Stimulated activated naive CD4-positive, alpha-beta T cell (primary cell): ENCODE measurements at places on chromosomes 4 and X.

GRCh38 chr4:43855283-43855682, 593.3 kb downstream of the KCTD8 start:
- DNase-seq: no peak

DNA sequence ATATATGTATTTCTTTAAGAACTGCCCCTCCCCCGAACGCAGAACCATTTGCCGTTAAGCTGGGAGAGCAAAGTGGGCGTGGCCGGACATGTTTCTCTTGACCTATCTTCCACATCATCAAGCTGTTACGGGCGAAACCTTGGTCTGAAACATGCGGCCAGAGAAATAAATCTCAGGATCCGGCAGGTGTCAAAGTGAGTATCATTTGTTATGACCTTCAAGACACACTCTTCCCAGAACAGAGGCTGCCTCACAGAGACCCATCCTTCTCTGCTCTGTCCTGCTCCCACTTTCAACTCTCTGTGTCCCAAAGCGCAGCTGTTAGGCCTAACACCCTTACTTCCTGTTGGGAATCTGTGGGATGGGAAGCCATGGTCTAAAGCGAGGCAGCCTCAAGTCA, at the start of gene MAGEB18:
TSS of gene MAGEB18 (plus strand) at position 70 of the 400 bp plus-strand sequence. CDS start 643 bp downstream, outside the sequence.
- no peak for DNase-seq

- DNase-seq: no peak
Observed at GRCh38 chrX:109848461-109849050, 115.5 kb upstream of the ACSL4 start.

DNA sequence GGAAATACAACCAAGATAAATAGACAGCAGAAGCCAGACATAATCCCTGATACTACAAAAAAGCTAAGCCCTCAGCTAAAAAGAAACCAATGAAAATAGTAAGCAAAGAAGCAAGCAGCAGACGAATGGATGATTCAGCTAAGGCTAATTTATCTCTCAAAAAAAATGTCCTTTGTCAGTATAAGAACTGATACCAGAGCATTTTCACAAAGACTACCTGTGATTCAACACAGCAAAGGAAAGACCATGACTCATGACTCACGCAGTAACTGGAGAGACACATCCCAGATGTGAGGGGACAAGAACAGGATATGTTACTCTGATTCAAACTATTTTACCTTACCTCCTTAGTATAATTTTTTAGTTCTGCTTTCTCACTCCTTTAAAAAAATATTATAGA, 22.7 kb upstream of the TMPRSS11F start:
- DNase-seq: no peak

GRCh38 chr4:77854431-77855111, 8.1 kb upstream of the MRPL1 start:
- DNase-seq: peak; percentile 72

DNA sequence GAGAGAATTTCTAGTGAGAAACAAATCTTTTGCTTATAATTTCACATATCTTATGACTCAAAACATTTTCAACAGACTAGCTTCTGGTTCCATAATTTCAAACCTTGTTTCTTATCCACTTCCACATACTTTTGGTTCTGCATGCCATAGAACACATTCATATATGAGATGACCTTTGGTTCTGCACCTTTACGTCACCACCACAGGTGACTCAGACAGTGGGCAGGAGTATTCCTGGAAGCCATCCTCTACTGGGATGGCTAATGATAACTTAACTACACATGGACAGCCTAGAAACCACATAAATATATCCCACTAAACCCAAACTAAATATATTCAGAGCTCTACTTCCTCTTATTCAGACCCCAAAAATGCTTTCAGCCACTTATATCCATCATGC, 133.3 kb downstream of the DCK start:
- DNase-seq: no peak

- no peak for DNase-seq
Observed at GRCh38 chrX:151742311-151742710, 7.8 kb downstream of the CNGA2 start.

DNA sequence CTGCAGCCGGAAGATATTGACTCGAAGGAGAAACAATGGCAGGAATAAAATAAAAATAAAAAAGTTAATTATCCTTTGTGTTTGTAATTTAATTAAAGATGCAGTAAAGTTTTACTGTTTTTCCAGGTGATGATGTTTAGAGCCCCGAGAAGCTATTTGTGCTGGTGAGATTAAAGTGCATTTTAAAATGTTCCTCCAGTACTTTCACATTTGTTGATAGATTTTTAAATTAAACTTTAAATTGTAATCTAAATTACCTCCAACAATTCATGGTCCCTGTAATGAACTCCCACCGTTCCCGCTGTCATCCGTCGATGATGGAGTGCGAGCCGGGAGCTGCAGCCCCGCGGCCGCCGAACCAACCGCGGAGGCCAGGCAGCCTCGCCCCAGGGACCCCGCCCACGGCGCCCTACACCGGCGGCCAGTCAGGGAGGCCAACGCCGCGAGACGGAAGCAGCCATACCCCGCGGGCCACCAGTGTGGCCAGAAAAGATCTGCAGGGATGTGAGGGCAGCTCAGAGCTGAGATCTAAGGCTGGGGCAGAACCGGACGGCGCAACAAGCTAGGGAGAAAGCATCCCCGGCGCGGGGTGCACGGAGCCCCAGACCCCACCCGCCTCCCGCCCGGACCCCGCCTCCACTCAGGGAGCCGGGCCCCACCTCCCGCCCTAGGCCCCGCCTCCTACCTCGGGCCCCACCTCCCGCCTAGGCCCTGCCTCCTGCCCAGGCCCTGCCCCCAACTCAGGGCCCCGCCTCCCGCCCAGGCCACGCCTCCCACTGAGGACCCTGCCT, 104.0 kb downstream of the FAM53A start:
- DNase-seq: peak; percentile 98

DNA sequence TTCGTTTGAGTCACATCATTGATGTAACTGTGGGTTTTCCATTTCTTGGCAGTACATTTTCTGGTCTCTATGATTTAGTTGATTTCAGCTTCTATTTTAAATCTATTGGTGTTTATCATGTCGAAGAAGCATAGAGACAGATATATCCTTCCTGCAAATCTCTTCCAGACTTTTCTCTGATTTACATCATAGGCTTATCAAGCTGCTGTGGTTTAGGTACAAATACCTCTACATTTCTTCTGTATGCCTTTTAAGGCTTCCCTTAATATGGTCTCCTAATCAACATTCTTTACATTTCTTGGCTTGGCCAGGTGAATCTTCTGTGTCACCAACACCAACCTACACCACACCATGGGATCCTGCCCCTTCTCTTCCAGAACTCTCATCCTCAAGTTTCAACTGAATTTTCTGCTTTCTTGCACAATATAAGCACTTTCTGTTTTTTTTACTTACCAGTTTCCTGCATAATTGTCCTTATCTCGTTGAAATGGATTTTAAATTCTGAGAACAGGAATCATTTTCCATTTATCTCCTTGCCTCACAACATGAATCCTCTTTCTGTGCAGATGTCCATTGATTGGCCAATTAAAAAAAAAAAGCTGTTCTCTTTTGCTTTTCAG, 626.9 kb downstream of the ANKRD50 start:
- DNase-seq: no peak

GRCh38 chr4:149120331-149121022, 678.3 kb upstream of the NR3C2 start:
- no peak for DNase-seq

DNA sequence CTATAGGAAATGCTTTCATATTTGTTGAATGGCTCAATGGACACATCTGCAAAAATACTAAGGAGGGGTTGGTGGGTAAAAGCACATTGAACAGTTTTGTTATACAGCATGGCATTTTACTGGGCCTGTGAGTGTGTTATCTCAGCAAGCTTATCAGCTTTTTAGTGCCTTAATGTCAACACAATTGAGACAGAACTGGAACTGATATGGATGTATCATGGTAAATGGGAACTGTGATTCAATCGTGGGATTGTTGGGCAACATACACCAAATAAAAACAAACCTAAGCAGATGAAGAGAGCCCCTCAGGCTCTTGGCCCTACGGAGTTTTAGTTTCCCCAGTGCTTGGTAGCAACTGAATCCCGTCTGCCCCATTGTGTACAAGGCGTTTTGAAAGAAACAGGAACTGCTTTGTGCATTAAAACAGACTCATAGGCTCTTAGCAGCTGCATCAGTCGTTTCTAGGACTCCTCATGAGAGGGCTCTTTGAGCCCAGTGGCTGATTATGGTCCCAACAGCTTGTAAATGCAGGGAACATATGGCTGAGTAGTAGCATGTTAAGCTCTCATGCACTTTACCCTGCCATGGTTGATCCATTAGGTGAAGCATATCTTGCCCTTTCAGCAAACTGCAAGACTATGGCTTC, 7.3 kb downstream of the GPR119 start:
- no peak for DNase-seq

DNA sequence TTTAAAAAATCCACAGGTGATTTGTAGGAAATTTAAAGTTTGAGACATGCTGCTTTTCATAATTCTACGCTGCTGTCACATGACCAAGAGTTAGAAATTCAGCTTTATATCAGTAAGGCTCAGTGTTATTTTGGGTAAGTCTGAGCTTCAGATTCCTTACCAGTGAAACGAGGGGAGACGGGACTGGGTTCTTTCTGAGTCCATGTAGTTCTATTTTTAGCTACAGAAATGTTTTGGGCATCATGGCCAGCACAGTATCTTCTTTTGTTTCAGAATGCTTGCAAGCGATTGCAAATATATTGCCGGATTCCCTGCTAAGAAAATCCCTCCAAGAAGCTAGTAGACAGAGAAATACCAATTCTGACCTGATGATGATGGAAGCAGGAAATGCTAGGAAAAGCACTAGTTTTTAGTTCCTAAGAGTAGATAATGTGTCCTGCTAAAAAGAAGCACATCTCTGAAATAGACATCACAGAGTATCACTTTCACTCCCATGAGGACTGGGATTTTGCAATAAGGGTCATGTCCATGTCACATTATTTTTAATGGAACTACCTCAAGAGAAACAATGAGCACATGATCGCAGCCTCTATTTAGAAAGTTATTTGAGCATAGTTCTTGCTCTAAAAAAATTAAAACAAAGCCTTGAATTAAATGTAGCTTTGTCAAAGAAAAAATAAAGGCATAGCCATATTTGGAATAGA, 10.9 kb downstream of the ATP1B4 start:
- no peak for DNase-seq

- DNase-seq: no peak
Observed at GRCh38 chr4:68175562-68176155, 46.0 kb upstream of the TMPRSS11F start.

- no peak for DNase-seq
Observed at GRCh38 chr4:5888222-5889001, 4.5 kb downstream of the CRMP1 start.

- no peak for DNase-seq
Observed at GRCh38 chr4:68572653-68573170, 3.4 kb downstream of the UGT2B17 start.

DNA sequence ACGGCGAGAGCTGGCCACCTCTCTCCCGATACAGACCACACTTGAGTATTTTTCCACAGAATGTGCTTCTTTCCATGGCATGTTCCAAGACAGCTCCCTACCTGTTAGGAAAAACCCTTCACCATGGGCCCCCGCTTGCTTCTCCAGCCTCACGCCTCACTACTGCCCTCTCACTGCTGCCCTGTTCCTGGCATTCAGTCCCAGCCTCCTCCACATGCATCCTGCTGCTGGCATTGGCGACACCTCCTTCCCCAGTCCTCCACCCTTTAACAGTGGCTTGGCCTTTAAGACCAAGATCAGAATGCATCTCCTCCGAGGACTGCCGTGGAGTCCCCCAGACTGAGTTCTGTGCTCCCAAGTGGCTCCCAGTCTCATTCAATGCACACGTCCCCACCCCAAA, 10.7 kb downstream of the PNMA6F start:
- DNase-seq: no peak
